ENCODE measurements at places on chromosomes 6 and 20. TPM values are rescaled to one million over a fixed set of nuclear protein-coding genes. Genes with fewer than 3 reads are reported as not detected.

NOTCH4 gene
- total RNA-seq, result 44.3 TPM

SLC26A8 gene
- total RNA-seq, result under 0.01 TPM

GRCh38 chr6:39786649-39787048 lies 5.5 kb upstream of the DAAM2 start:
- DNase-seq, result no peak

DNA sequence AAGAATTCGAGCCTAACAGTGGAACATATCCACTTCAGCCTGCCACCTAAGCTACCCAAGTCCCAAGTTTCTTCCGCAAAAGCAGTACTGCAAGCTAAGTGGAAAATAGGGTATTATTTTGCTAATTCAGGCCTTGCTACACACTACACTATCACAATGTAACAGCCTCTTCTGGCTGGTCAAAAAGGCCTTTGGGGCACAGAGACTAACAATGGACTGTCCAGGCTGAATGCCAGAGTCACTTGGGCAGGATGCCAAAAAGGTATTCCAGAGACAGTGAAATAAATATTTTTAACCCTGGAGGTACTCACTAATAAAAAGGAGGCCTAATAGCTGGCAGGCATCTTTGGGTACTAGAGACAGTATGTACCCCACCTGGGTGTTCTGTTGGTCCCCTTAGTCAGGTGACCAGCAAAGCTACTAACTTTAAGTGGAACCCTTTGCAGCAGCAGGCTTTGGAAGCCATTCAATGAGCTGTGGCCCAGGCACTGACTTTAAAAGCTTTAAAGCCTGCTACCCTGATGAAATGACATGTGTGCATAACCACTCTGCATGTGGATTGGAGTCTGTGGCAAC lies 692.1 kb downstream of the HTR1B start:
- peak; percentile 79 for DNase-seq

DNA sequence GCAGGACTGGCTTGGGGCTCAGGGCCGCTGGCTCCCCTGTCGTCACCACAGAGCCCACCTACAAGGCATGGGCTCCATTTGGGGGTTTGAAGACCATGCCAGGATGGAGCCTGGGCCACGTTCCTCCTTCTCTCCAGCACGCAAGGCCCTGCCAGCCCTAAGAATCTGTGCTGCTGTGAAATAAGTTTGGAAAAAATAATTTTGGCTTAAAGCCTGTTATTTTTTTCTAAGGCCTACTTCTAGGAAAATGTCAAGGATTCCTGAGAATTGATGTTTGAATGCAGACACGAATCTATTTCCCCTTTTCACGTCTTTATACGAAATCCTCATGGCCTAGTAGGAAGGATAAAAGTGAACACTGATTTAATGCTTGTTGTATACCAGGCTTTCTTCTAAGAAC lies 107.5 kb downstream of the LRFN2 start:
- DNase-seq, result no peak

- no peak for DNase-seq
These were observed 46.7 kb downstream of the TBC1D7 start for GRCh38 chr6:13281686-13282085.

DNA sequence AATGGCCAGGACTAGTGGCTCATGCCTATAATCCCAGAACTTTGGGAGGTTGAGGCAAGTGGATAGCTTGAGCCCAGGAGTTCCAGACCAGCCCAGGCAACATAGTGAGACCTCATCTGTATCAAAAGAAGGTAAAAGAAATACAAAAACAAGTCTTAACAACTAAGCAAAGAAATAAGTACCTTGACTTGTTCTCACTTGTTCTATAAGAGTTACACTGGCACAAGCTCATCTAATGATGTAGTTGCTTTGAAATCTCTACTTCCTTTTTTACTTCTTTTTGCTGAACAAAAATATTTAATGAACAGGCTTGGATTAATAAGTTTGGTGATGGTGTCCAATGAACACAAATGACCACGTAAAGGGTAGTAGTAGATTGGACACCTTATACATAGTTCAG lies 72.2 kb downstream of the SGK1 start:
- no peak for DNase-seq

DNA sequence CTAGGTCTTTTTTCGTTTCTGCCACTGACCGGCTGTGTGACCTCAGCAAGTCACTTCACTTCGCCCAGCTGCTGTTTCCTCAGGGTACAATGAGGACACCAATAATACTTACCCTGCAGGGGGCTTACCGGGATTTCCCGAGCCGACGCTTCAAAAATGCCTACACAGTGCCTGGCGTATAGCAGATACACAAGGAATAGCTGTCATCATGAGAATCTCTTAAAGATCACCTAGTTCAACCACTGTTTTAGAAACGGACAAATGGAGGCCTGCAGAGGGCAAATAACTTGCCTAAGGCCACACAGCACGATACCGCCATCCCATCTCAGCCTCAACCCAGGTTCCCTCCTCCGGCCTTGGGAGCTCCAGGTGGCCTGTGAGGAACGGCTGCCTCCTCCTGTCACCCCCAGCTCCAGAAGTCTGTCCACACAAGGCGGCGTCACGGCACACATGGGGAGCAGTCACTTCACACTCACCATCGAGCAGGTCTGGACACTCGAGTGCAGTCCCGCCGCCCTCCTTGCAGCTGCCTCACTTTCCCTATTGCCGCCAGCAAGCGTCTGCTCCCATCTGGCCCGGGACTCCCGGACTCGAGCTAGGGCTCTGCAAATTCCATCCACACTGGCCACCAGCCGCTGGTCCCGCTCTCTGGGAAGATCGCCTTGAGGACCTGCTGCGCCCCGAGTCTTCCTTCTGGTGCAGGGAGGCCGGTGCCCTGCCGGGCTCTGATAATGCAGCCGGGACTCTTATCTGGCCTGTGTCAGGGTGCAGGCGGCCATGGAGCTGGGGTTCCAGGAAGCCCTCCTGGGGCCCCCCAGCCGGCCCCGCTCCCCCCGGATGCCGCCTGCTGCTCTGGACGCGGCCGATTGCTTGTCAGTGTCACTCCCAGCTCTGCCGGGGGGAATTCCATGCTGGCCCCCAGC lies at the start of gene RIPOR3:
TSS of gene RIPOR3 (minus strand) at position 893 of the 923 bp plus-strand sequence. CDS start at position 479, 414 bp downstream.
- DNase-seq, result peak; percentile 8

DNA sequence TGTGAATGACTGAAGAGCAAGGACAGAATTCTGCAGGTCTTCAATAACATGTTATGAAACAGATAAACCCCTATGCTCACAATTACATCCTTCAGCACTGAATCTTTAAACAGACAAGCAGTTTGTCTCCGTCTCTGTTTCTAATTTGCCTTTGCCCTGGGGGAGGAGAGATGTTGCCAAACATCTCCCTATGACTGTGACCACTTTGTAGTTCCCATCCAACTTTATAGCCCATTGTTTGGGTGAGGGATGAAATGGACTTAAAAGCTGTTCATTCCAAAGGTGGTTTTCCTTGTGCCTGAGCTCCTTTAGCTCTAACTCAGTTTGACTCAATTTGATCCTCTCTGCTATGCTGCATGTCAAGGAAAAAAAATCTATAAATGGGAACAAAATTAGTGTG lies 19.5 kb upstream of the ADTRP start:
- DNase-seq, result no peak

DNA sequence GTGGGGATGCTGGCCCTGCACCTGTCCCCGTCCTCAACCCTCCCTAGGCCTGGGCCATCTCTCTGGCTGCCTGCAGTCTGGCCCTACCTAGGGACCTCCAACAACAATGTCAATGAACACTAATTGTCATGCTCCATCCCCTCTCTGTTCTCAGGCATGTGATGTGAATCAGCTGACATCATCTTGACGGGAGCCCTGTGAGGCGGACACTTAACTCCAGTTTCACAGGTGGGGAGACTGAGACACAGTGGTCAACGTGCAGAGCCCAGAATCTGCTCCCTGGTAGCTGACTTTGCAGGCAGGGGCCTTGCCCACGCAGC lies 762 bp upstream of the TCEA2 start:
- no peak for DNase-seq
